ENCODE measurements at places on chromosomes 3 and 15.
A peak's percentile ranks its signal among the peaks of the same experiment; 100 is the strongest.

GRCh38 chr3:113269661-113270060, 58.3 kb downstream of the BOC start:
- DNase-seq, result no peak

GRCh38 chr3:46703013-46703520, 1.9 kb downstream of the TMIE start:
- no peak for DNase-seq

GRCh38 chr3:184578822-184579221, 17.2 kb downstream of the EPHB3 start:
- no peak for DNase-seq

- DNase-seq, result no peak
Observed at GRCh38 chr3:150762662-150763121, 277 bp downstream of the SIAH2 start.

DNA sequence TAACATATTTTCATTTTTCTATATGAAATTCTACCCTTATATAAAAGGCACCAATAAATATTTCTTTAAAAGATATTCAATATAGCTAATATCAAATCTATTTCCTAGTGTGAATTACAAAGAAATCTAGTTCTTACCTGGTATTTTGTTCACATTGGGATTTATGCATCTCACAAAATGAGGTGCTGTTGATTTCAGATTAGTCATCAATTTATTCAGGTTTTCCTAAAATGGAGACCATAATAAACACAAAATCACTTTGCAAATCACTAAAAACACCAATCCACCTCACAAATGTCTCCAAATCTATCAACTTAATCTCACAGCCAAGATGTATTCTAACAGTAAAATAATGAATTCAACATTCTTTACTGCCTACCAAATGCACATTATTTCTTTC, 51.2 kb downstream of the MYH15 start:
- no peak for DNase-seq

DNA sequence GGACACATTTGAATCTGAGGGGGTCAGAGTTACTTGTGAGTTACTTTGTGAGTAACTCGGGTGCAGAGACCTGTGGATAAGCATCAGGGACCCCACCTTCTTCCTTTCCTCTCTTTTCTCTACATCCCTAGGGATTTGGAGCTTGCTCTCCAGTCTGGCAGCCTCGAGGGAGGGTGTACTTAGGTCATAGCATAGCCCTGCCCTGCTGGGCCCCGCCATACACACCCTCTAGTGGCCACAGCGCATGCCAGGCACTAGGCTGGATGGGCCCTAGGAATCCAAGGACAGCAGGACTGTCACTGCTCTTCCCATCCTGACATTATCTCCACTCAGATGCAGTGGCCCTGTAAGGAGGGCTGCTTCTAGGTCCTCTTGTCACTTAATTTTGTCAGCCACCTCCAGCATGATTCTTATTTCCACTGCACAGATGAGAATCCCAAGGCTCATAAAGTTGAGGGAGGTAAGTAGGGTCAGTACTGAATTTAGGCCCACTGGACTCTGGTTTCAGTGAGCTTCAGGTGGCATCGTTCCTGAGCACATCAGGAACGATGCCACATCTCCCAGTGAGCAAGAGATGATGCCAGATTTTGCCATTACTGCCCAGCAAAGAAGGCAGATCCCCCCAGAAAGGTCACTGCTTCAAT, 3.6 kb upstream of the SMAD6 start:
- DNase-seq, result peak; percentile 45

- no peak for DNase-seq
Observed at GRCh38 chr3:36923523-36923943, 21.3 kb downstream of the TRANK1 start.

GRCh38 chr15:99322643-99323405, 71.5 kb downstream of the LRRC28 start:
- no peak for DNase-seq

- no peak for DNase-seq
Observed at GRCh38 chr3:17865631-17866030, 123.2 kb upstream of the TBC1D5 start.

DNA sequence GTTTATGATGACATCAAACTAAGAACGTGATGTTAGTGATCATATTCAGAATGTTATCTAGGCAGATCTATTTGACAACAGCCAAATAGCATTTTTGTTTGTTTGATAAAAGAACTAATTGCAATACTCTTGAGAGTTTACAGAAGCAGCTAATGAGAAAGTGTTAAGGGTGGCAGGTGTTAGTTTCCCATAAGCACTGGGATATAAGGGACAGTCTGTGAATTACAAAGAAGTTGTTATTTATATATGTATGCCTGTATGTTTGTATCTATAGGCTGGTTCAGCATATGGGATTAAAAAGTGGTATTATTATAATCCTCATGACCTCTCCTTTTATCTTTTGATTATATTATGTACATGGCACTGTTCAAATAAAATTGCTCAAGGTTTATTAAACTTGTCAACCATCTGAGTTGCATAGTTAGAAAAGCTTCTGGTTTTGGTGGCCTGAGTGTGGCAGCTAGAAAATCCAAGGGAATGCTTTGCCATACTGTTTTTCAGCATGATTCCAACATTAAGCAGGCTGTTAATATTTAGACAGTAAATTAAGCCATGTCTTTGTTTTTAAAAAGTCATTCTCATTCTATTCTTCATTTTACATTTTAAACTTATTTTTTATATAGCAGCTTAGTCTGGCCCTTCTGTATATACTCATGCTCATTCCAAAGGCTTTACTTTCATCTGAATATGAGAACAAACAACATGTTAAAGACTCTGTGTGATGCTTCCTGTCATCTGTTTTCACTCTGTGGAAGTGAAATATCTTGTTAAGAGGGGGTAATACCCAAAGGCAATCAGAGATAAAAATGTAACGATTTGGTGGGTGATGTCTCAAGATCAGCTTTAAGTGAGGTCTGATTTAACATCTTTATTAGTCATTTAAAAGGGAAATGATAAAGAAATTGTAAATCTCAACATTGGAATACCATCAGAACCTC, 13.1 kb downstream of the ROBO2 start:
- DNase-seq, result no peak
